ENCODE measurements at places on chromosomes 7 and 10. TPM values are rescaled to one million over a fixed set of nuclear protein-coding genes. Genes with fewer than 3 reads are reported as not detected.

PDZD7 gene
- 1.00 TPM for total RNA-seq

CYP2E1 gene
- total RNA-seq, result 0.69 TPM

SLIT1 gene
- total RNA-seq, result under 0.01 TPM

LRRN3 gene
- total RNA-seq, result 0.73 TPM

SPDYE2B gene
- not detected for total RNA-seq

ZC3HAV1 gene
- total RNA-seq, result 49.8 TPM

SHH gene
- total RNA-seq, result not detected

PROSER2 gene
- total RNA-seq, result 2.8 TPM

OPALIN gene
- not detected for total RNA-seq

Measured in melanocyte of skin (primary cell).